ENCODE measurements at places on chromosomes 3 and 15.

GRCh38 chr3:18386274-18386890, 38.8 kb downstream of the SATB1 start:
- DNase-seq, result no peak

DNA sequence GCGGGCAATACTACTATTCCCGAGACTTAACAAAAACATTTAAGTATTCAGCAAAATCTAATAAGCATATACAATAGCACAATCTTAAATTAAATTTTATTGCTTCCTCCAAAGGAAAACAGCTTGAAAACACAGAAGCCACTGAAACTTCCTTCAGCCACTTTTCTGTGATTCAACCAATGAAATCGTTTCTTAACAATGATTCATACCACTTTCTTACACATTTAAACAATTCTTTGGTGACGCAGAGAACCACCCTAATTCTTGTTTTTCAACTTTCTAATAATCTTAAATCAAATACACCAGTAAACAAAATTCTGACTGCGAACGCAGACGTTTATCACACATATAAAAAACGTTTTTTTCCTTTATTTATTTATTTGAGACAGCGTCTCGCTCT, 4.1 kb downstream of the TJP1 start:
- DNase-seq, result no peak

DNA sequence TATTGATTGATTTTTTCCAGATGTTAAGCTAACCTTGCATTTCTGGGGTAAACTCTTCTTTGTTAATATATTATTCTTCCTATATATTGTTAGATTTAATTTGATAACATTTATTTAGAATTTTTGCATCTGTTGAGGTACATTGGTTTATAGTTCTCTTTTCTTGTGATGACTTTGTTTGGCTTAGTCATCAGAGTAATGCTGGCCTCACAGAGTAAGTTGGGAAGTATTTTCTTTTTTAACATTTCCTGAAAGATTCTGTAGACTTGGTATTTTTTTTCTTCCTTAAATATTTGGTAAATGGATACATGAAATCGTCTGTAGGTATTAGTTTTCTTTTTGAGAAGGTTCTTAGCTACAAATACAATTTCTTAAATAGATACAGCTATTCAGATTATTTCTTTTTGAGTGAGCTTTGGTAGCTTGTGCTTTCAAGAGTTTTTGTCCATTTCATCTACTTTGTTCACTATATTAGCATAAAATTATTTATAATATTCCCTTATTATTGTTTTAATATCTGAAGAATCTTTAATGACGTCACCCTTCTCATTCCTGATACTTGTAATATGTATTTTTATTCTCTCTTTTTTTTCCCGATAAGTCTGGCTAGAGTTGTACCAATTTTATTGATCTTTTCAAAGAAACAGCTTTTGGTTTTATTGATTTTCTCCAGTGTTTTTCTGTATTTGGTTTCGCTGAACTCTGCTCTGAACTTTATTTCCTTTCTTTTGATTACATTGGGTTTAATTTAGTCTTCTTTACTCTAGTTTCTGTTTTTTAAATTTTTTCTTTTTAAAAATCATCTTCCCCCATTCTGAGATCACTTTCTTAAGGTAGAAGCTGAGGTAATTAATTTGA, 6.5 kb upstream of the HPS3 start:
- DNase-seq, result no peak

DNA sequence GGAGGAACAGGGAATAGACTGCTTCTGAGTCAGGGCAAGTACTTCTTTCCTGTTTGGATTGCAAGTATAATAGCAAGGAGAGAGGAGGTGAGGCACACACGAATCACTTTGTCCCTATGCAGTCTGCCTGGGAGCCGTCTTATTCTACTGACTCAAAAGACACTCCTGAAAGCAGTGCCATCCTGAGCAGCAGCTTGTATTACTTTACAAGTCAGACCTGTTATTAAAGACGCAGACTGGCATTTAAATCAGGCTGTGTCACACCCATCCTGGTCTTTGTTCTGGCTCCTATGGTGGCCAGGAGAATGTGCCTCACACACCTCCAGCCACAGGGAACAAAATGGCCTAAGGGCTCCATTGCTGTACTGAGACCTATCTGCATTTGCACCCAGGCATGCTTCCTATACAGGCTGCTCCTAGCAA, 17.9 kb upstream of the SQOR start:
- DNase-seq, result no peak

GRCh38 chr3:190339130-190339529, 16.9 kb upstream of the CLDN1 start:
- DNase-seq, result no peak

DNA sequence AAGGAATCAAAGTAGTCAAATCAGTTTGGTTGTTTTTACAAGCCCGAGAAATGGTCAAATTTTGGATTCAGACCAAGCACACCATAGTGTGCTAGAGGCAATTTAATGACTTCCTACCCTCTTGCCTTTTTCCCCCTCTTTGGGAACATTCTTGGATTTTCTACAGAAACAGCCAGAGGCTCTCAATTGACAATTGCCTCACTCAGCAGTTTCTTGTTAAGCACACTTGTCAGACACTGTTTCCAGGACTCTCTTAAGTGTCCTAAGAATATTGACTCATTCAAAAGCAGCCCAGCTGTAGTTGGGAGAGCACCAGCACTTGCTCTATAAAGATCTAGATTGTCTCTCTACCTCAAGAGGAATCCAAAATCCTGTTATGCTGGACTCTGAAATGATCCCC, 1.5 kb upstream of the SLC35G2 start:
- no peak for DNase-seq

DNA sequence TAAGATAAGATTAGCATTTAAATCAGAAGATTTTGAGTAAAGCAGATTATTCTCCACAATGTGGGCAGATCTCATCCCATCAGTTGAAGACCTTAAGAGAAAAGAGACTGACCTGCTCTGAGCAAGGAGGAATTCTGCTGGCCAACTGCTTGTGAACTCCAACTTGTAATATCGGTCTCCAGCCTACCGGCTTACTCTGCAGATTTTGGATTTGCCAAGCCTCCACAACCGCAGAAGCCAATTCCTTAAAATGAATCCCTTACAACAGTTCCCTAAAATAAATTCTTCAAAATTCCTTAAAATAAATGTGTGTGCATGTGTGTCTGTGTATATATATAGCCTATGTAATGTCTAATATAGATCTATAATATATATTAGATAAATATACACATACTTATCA, 107.4 kb upstream of the KLF13 start:
- no peak for DNase-seq

GRCh38 chr3:181710345-181711291, 1.1 kb upstream of the SOX2 start:
- no peak for DNase-seq

GRCh38 chr3:108124337-108125152, 33.7 kb upstream of the CD47 start:
- DNase-seq, result no peak

DNA sequence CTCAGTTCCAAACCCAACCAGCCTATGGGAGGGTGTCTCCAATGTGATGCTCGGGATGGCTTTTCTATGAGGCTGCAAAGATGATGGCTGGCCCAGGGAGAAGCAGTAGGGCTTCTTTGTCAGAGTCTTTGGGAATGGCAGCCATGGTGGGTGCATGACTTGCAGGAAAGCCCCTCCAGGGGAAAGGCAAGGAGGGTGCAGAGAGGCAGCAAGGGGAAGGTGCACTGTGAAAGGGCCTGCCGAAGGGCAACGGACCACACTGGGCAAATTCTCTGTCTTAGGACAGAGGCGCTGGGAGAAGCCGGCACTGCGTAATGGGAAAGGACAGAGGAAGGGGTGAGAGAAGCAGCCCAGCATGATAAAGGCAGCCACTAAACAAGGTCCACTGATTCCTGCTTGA, 302.8 kb upstream of the LYSMD4 start:
- no peak for DNase-seq

DNA sequence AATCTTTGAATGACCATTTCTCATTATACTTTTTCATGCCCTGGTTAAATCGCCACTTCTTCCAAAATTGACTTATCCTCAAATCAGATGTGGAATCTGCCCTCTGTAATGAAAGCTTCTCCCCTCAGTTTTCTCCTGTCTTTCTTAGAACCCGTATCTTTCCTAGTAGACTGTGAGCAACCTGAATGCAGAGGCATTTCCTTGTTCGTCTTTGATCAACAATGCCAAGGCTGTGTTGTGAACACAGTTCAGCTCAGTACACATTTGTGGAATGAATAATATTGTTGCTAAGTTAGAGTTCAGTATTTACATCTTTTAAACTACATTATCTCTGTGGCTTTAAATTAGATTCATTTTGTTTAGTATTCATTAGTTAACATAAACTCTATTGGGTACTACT, 123.3 kb downstream of the TPRG1 start:
- DNase-seq, result no peak

- no peak for DNase-seq
Measured at GRCh38 chr3:15055019-15055557, 10.0 kb downstream of the MRPS25 start.

DNA sequence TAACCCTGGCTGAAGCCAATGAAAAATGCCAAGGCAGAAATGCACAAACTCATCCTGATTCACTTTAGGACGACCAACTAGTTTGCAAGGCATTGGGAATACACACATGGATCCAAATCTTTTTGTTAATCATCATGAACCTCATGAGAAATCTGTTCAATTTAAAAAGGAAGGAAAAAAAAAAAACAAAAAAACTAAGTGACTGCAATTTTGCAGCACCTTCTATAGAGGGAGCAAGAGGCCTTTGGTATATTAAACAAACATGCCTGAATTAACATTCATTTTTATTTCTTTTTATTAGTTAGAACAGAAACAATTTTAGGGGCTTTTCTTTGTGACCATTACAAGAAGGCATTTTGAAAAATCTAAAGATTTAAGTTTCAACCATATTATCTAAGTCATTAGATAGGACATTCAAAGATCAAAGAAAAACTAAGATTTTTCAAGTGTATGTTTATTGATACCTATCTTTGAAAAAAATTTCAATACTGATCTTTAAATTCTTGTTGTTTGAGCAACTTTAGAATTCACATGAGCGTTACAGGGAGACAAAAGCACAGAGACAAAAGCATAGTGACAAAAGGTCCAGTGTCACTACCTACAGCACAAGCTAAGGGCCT, 182.4 kb downstream of the CBLB start:
- no peak for DNase-seq

DNA sequence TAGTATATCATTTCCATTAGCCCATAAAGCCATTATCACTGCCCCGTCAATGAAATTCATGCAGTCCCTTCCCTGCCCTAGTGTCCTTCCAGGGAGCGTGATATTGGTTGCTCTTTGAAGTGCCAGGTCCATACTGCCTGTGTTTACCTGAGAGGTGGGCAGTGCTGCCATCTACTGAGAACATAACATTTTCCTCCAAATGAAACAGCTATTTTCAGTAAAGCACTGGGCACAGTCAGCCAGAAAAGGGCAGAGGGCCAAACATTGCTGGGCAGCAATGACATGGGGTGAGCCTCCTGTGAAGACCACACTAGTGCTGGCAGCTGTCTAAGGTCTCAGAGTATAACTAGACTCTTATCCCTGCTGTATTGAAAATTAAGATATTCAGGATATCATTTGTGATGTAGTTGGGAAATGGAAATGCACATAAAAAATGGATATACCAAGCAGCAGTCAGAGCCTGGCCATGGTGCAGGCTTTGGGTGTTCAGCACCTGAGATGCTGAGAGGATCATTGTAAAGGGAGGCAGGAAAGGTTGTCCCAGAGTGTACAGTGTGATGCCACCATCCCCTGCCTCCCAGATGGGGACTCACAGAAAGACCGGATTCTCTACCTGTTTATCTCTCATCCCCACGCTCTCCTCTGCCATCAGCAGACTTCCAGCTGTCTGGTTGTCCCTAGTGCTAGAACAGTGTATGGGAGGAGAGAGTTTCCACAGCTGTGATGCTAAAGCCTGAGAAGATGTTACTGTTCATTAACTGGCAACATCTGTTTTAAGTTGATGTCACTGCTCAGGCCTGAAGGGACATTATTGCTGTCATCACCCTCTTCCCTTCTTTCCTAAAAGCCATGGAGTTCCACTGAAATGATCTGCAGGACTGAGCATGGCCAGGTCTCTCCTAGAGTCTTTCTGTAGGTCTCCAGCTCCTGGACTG, 108.8 kb downstream of the ARNT2 start:
- no peak for DNase-seq

DNA sequence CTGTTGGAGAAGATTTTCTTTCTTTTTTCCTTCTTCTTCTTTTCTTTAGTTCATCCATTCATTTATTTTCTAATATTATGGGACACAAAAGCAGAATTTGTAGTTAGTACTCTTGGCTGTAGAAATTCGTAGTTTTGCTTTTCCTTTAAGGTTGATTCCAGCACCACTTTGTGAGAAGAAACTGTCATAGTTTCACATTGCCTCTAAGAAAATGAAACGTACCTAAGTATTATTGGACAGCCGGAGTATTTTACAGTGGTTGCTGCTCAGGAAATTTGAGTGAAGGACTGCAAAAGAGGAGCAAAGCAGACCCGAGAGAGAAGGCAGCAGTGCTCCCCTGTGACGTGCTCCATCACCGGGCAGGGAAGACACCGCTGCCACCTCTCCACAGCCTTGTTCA, 48.1 kb downstream of the PLCL2 start:
- no peak for DNase-seq

- no peak for DNase-seq
Measured at GRCh38 chr3:64759811-64760210, 72.0 kb upstream of the ADAMTS9 start.

DNA sequence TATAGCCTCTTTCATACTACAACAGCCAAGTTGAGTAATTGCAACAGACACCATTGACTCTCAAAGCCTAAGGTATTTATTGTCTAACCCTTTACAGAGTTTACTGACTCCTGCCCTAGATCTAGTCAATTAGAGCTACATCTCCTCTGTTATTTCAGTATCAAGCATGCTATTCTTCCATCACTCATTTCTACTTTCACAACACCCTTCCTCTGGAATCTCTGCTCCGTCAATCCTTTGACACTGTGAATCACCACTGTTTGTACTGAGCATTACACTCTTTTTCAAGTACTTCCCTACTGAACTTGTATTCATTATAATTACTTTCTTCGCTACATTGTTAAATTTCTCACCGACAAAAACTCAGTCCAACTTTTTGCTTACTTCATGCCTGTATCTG, 121.8 kb downstream of the ZNF609 start:
- DNase-seq, result no peak

DNA sequence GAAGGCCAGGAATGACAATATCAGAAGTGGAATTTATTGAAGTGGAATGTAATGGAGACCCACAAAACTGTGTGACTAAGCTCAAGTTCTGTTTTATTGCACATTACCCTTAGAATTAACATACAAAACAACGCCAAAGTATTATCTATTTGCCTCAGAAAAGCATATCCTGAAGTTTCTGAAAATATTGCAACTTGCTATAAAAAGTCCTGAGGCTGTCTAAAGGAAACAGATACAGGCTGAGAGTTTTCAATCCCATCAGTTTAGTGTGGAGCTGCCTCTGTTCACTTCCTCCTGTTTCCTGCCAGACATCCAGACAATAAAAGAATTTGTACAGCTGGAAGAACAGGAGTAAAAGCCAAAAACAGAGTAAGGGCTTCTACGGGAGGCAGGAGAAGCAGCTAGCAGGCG, 108.8 kb downstream of the FBN1 start:
- no peak for DNase-seq

DNA sequence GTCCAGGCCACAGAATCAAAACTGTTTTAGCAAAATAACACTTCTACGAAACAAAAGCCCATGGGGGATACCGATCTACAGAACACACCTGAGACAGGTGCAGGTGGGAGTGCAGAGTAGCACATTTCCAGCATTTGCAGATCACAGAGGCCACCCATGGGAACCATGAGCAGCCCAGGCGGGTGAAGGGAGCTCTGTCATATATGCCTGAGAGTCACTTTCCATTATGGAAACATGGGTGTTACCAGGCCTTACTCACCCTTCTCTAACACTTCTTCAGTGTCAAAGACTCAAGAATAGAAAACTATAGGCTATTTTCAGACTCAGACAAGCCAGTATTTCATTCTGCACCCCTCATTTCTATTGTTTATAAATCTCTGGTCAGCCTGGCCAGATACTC, 3.5 kb downstream of the PLA1A start:
- no peak for DNase-seq

All from renal cortex interstitium (tissue), 15 donors.